ENCODE measurements at places on chromosomes 3 and 15.

GRCh38 chr3:191961529-191961928 is 500.6 kb downstream of the PYDC2 start:
- DNase-seq, result no peak

- no peak for DNase-seq
Measured at GRCh38 chr15:96395687-96396086, 65.2 kb downstream of the NR2F2 start.

GRCh38 chr3:84100861-84101260 is 857.9 kb upstream of the CADM2 start:
- DNase-seq, result no peak

DNA sequence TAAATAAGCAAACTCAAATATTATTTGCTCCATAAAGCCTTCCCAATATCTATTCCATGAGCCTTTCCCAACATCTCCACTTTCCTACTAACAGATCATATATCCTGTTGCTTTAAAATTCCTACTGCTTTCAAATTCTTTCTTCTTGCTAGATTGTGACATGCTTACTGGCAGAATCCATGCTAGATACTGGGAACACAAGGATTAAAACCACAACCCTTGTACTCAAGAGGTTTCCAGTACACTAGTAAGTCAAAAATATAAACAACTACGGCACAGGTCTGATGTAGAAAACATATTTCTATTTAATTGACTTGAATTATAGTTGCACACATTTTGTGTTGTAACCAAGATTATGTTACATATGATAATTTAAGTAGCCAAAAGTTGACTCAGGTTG is 275.0 kb downstream of the ZBTB20 start:
- no peak for DNase-seq

DNA sequence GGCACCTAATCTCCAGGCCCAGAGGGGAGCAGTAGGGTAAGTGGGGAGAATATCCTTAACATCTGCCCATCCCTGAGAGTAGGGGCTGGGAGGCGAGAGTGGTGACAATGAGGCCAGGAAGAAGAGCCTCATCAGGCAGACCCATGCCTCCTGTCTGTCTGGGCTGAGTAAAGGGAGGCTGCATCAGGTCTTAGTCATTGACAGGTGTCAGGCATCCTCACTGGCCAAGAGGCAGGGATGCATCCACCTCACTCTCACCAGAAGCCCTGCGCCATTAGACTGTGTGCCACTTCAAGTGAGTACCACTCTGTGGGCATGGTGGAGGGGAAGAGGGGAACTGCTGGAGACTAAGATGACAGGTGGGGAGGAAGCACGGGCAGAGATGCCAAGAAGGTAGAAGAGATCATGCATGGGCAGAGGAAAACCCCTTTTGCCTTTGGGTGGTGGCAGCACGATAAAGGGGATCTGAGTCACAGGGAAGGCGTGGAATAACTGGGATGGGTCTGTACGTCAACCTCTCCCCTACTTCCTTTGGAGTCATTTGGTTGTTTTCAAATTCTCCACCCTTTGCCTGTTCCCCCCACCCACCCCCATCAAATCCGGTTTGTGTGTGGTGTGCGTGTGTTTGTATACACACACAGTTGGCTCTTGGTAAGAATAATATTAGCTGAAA is 14.1 kb downstream of the ANAPC13 start:
- DNase-seq, result peak; percentile 85

DNA sequence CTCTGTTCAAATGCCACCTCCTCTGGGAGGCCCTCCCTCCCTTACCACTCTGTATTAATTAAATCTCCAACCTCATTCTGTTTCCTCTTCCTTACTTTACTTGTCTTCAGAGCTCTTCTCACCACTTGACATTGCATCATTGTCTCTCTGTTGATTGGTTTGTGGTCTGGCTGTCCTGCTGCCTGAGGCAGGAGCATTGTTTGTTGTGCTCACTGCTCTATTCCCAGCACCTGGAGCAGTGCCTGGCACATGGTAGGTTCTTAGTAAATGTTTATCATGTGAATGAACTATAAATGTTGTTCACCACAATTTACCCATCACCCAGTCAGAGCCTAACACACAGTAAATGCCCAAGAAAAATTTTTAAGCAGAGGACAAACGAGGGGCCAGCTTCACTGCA is 6.7 kb upstream of the BFSP2 start:
- peak; percentile 46 for DNase-seq

- DNase-seq, result no peak
Measured at GRCh38 chr3:196643201-196643749, 3.8 kb downstream of the NRROS start.

- DNase-seq, result peak; percentile 71
Measured at GRCh38 chr15:63374686-63375520, 6.7 kb downstream of the CA12 start.

DNA sequence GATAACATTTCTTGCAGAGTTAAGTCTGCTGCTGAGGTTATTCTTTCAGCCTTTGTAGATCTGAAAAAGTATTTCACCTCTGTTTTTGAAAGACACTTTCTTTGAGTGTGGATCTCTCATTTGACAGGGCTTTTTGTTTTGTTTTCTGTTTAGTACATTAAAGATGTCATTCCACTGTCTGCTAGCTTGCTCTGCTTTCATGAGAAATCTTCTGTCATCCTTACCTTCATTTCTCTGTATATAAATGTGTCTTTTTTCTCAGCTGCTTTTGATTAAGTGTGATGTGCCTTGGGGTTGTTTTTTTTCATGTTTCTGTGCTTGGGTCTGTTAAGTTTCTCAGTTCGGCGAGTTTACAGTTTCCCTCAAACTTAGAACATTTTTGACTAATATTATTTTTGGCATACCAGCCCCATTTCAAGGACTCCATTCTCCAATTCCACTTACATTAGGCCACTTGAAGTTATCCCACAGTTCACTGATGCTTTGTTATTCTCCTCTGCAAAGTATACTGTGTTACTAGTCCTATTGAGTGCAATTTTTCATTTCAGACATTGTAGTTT is 43.9 kb upstream of the CA12 start:
- no peak for DNase-seq

- peak; percentile 15 for DNase-seq
Measured at GRCh38 chr3:194772241-194773000, 86.7 kb downstream of the FAM43A start.

- DNase-seq, result peak; percentile 71
Measured at GRCh38 chr3:12222775-12223485, 64.2 kb upstream of the TIMP4 start.

GRCh38 chr3:116037954-116038911 is 407.1 kb downstream of the LSAMP start:
- DNase-seq, result peak; percentile 48

DNA sequence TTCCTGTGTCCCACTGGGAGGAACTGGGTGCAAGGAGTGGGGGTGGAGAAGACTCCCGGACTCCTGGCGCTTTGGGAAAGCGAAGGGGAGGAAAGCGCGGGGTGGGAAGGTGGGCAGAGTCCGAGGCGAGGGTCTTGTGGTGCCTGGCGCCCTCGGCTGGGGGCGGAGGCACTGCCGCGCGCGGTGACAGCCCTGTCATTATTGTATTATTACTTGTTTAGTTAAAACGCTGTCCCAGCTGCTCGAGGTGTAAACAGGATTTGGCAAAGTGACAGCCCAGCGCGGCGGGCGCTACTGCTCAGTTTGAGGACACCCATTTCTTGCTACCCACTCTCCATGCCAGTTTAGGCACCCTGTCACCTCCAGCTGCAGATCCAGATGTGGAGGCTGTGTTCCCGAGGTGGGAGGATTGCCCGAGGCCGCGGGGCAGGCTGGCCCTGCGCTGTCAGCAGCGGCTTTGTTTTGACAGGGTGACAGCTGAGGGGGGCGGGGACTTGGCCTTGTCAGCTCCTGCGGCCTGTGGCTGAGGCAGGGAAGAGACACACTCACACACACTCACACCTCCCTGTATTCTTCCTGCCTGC is 1.0 kb downstream of the KAT2B start:
- DNase-seq, result peak; percentile 75

- peak; percentile 87 for DNase-seq
Measured at GRCh38 chr15:66803182-66803729, 101.2 kb downstream of the SMAD6 start.

Measured in epithelial cell of esophagus (primary cell).